Activated naive CD4-positive, alpha-beta T cell (primary cell): ENCODE measurements at places on chromosomes 2 and 18.

GRCh38 chr2:13474538-13474937 is 757.8 kb downstream of the TRIB2 start:
- DNase-seq, result no peak

- DNase-seq, result no peak
Measured at GRCh38 chr2:88442061-88442460, 10.4 kb downstream of the FOXI3 start.

DNA sequence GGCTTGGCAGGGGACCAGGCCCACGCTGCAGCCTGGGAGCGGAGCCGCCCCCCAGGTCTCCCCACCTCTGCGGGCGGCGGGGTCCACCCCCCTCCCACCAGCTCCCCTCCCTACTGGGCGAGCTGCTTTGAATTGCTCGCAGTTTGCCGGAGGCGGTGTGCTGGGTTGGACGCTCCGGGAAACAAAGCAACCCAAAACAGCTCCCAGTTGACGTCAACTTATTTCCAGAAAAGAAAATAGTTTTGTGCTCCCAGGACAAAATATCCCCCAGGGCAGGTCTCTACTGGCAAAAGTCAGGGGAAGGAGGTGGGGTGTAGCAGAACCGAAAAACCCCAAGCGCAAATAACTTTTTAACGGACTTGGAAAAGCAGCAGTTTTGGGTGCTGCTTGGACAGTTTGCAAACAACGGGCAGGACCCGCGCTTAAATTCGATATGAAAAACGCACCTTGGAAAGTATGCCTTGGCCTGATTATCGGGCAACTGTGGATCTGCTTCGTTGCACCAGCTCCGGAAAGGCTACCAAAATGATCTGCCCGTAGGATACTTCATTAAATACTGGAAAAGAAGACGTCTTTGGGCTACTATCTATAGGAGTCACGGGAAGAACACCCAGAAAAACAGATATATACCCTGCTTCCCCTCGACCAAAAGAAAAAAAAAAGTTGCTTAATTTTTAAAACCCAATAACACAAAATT is 2.8 kb upstream of the KCTD1 start:
- DNase-seq, result no peak

GRCh38 chr18:13710414-13710831 is 15.9 kb downstream of the FAM210A start:
- DNase-seq, result no peak

GRCh38 chr2:20049637-20050036 is 1.8 kb downstream of the LAPTM4A start:
- no peak for DNase-seq

DNA sequence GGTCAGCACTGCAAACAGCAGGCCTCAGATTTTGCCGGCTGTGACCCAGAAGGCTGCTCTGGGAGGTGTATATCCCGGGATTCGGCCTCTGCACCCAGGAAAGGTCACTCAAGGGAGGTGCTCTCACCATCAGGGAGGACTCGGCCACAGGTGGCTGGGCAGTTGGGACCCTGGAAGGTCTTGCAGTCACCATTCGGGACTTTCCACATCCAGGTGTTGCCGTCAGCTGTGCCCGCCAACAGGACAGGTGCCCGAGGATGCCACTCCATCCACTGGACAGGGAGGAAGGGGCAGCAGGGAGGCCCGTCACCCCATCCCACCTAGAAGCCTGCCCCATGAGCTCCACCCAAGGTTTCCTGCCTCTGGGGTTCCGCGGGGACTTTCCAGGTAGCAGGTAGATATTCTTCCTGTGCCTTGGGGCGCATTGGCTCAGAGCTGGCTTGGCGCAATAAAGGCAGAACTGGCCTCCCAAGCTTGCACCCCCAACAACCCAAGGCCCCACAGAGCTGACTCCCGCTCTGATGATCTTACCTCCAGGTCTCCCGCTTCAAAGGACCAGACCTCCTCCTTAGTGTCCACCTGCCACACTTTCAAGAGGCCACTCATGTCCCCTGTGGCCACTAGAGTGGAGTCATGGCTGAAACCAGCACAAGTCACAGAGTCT is 3.5 kb downstream of the AAMP start:
- no peak for DNase-seq

- DNase-seq, result no peak
Measured at GRCh38 chr18:41881285-41881684, 73.7 kb upstream of the PIK3C3 start.

DNA sequence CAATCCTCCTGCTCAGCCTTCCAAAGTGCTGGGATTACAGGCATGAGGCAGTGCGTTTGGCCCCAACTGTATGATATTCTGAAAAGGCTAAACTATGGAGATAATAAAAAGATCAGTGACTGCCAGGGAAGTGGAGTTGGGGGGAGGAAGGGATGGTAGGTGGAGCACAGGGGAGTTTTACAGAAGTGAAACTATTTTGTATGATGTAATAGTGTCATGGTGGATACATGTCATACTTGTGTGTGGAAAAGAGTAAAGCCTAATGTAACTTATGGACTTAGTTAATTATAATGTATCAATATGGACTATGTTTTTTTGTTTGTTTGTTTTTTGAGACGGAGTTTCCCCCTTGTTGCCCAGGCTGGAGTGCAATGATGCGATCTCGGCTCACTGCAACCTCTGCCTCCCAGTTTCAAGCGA is 2.9 kb upstream of the GGCX start:
- DNase-seq, result no peak

DNA sequence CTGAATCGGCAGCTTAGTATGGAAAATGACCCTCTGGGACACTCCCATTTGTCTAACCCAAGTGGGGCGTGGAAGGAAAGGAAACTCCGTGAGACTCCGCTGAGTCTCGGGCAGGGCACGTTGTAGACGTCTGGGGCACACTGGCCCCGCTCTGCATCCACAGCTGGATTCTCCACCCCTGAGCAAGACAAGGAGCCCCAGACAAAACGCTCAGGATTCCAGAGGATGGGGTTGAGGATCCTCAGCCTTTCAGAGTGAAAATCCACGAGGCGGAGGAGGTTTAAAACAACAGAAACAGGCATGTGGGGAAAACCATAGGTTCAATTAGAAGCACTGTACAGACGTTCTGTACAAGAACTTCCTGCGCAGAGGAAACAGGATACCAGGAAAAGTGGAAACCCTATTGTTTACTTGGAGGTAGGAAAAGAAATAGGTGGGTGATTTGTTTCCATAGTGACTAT is 124.9 kb upstream of the ZNF236 start:
- no peak for DNase-seq

- no peak for DNase-seq
Measured at GRCh38 chr18:42480441-42480840, 525.4 kb downstream of the PIK3C3 start.

GRCh38 chr2:188819792-188820191 is 154.4 kb upstream of the COL3A1 start:
- no peak for DNase-seq

GRCh38 chr2:155930312-155930711 is 402.2 kb downstream of the NR4A2 start:
- DNase-seq, result no peak

DNA sequence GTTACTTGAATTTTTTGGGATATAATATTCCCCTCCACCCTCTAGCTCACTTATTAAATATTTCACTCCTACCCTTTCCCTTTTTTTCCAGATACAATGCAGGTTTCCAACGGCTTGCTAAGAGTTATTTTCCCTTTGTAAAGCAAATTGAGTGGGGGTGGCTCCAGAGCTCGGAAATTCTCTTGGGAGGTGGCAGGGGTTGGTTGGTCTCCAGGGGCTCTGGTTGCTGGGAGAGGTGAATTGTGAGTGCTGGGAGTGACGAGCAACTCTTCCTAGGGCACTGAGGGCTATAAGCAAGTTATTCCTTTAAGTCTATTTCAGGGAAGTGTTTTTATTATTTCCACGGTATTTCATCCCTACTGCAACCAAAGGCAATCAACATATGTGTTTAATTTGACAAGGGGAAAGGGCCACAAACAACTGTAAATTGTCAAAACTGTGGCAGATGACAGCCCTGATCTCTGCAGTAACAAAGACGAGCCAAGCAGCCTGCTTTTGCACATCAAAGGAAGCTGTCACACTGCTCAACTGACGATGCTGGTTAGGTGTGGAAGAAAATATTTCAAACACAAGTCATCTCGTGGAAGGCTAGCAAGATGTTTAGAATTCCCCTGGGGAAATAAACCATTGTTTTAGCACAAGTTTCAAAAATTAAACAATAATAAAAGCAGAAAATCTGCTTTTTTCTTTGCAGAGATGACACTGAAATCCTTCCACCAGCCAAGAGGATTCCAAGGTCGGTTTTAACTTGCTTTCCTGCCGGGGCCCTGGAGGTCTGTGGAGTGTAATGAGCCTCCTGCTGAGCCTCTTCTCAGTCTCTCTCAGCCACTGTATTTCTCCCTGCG is 34.8 kb upstream of the ASXL2 start:
- DNase-seq, result no peak

- DNase-seq, result no peak
Measured at GRCh38 chr2:11500702-11501303, 33.0 kb upstream of the GREB1 start.

- DNase-seq, result no peak
Measured at GRCh38 chr2:8498994-8499393, 182.9 kb upstream of the ID2 start.

GRCh38 chr18:78776706-78777285 is 202.8 kb upstream of the SALL3 start:
- no peak for DNase-seq

DNA sequence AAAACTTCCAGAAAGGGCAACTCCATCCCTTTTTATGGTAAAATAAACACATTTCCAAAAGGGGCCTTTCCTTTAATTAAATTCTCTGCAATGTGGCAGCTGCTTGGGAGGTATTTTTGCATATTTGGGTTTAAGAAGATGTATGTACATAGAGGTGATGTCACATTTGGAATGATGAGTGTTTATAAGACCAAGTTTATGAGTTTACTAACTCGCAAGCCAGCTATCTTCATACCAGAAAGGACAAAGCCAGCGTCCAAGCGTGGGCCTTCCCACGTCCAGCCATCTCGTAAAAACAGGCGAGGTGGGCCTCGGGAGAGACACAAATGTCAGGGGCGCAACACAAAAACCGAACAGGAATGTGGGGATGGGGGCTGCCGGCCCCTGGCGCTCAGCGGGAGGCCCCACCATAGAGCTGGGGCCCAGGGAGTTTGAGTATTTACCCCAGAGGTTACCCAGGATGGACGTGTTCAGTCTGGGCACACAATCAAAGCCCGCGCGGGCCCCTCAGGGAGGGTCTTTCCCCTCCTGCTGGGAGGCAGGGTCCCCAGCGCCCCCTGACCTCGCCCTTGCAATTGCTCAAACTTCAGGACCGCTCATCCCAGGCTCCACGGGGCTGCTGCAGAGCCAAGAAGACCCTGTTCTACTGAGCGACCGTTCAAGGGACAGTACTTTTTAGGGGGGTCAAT is 137.3 kb downstream of the TWIST2 start:
- no peak for DNase-seq

GRCh38 chr18:55421615-55422419 is 166.2 kb downstream of the TCF4 start:
- DNase-seq, result no peak

DNA sequence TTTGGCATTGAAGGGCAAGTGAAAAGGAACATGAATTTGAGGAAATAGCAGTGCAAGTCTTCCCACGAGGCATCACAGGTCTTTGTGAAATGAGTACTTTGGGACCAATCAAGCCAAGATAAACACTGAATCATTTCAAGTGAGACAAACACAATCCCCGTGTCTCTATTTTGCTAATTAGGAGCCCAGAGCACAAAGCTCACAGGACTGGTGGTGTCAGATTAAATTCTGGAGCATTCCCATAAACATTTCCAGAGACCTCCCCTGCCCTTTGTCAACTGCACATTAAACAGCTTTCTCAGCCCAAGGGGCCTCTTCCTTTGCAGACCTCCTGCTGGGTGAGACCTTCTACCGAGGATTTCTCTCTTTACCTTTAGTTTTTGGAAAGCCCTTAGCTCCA is 50.7 kb downstream of the DAPL1 start:
- no peak for DNase-seq

GRCh38 chr2:25740810-25741381 is 67.5 kb upstream of the DTNB start:
- DNase-seq, result no peak

GRCh38 chr2:200337621-200338020 is 31.1 kb downstream of the SPATS2L start:
- no peak for DNase-seq

DNA sequence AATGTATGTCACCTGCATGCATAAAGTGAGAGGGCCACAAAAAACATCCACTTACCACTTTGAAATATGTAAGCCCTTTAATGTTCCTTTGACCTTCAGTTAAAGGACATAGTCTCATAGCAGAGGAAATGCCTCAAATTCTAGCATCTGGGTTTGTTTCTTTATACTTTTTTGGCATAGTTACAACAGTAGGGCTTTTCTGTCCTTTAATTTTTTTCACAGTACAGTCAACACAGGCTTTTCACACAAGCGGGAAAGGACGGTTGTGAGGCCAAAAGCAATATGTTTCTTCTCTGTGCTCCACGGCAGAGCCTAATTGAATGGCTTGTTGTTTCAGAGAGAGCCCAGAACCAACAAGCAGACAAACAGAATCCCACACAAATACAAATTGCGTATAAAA is 57.6 kb downstream of the CRIM1 start:
- no peak for DNase-seq

DNA sequence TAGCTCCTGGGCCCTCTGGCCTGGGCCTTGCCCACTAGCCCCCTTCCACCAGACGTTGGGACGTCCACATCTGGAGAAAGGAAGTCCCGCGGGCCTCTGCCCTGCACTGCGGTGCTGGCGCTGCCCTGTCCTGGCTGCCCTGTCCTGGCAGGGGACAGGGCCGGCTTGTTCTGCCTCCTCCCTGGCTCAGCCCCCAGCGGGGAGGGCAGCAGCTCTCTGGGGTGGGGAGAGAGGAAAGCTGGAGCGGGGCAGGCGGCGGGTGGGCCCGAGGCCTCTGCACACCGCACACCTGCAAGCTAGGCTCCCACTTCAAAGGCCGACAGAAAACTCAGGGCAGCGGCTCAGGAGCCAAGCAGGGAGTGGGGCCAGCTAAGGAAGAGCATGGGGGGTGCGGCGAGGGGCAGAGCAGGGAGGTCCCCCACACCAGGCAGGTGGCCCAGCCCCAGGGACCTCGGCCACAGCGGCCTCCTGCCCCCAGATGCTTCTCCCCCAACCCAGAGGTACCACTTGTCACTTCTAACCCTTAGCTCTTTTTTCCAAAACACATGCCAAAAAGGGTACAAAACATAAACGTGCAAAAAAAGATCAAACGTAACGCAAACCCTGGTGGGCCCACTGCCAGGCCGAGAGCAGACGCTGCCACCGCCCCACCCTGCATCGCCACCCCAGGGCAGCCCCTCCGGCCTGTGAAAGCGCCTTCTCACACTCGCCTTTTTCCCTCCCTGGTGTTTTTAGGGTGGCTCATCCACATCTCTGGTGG is 13.5 kb downstream of the SNED1 start:
- DNase-seq, result no peak
